Fibroblast of skin of left biceps (primary cell): ENCODE measurements at places on chromosomes 5 and 9.
A peak's percentile ranks its signal among the peaks of the same experiment; 100 is the strongest.

GRCh38 chr5:7261900-7262299 is 134.0 kb upstream of the ADCY2 start:
- DNase-seq = no peak

DNA sequence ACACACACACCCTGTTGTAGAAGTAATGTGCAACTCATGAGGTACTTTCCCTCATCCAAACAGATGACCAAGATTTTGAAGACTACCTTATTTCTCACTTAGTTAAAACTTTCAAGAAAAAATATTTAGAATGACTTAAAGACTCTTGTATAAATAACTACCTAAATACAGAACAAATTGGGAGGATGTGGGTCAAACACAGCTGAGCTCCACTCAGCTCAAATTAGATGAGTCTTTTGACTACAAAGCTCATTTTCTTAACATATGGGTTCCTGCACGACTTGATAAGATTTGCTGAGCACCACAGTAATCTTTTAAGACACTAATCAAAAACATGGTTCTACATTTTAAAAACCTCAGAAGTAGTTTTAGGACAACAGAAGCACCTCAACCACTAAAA is 8.9 kb downstream of the MTX3 start:
- DNase-seq = no peak

DNA sequence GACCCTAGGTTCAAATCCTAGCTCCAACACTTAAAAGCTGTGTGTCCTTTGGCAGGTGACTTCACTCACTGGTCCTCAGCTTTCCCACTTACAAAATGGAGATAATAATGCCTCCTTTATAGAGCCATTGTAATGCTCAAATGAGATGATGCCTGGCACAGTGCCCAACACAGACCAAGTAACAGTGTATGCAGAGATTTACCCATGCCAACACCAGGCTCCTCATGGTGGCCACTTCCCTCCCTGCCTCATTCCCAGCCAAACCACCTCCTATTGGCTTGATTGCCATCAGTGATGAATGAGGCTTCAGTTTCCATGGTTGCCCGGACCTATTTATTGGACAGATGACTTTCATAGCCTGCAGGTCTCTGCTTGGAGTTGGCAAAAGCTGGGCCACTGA is 469.4 kb downstream of the CDK5RAP2 start:
- DNase-seq = no peak

DNA sequence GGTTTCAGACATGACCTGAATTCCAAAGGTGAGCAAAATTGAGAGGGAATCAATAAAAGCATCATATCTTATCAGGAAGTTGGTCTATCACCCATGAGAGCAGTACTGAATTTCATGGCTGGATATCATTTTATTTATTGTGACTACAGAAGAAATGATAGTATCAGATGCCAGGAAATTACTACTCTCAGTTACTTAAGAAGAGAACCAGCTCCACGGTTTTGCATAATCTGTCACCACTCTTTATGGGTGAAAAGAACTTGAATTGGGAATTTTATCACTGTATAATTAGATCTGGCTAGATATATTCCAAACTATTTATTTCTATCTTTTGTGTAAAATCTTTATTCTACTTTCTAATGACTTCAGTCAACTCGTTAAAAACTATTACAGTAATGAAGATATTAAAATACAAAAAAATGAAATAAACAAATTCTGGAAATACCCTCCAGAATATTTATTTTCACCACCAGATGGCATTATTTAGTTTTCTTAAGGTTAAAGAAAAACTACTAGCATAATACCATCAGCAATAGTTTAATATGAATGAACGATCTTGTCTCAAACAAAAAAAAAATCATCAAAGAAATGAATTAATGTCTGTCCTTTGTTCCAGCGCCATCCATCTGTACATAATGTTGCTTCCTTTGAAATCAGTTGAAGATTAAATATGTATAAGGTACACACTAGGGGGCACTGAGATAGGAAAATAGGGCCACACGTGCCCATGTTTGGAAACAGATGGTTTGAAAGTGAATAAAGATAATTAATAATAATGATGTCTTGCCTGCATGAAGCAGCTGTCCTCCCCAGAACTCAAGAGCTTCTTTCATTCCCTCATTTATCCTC is 84.7 kb upstream of the SLCO6A1 start:
- no peak for DNase-seq

GRCh38 chr5:177369645-177370440 is 12.1 kb downstream of the RGS14 start:
- DNase-seq = no peak

DNA sequence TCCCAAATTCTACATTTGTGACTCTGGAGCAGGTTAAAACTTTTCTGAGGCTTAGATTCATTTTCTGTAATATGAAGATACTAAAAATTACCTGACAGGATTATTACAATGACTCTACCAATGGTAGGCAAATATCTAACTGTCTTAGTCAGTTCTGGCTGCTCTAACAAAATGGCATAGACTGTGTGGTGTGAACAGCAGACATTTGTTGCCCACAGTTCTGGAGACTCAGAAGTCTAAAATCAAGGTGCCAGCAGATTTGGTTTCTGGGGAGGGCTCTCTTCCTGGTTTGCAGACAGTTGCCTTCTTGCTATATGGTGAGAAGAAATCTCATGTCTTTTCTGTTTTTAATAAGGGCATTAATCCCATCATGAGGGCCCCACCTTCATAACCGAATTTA is 245.1 kb downstream of the MAST4 start:
- DNase-seq = no peak

- no peak for DNase-seq
Observed at GRCh38 chr9:124741149-124741548, 30.0 kb downstream of the NR6A1 start.

- DNase-seq = peak; percentile 47
Observed at GRCh38 chr9:18566121-18566520, 92.2 kb downstream of the ADAMTSL1 start.

DNA sequence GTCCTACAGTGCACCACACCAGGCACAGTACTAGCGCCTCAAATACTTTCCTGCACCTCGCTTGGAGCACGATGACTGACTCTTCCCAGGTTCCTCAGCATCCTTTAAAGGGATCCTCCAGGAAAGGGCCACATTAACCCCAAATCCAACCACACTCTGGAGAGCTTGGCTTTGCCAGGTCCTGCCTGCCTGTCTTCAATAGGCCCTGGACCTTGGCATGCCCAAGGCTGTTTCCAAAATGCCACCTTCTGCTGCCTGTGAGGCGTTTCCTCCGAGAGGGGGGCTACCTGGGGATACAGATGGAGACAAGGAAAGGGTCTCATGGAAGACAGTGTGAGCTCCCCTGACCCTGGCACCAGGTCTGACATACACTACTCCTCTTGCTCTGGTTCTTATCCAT is 169.9 kb downstream of the DAB2IP start:
- DNase-seq = no peak

DNA sequence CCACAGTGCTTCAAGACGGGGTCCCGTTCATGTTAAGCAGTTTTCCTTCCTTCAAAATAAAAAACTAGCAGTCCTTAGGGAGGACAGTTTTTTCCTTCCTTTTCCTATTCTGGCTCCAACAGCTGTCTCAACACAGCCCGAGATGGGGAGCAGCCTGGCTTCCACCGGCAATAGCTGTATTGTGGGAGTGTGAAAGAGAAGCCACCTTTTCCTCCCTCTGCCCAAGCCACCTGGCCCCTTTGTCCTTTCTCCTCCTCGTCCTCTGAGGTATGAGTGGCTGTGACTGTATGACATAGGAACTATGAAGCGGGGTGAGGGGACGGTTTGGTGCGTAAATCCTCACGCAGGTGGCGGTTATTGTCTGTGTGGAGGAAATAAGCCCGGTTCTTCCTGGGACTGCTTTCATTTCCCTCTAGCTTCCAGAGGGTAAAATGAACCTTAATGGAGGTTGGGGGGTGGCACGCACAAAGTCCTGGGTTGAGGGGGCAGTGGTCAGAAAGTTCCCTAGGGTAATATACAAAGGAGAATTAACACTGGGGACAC is 292.0 kb upstream of the DMRT1 start:
- DNase-seq = no peak

DNA sequence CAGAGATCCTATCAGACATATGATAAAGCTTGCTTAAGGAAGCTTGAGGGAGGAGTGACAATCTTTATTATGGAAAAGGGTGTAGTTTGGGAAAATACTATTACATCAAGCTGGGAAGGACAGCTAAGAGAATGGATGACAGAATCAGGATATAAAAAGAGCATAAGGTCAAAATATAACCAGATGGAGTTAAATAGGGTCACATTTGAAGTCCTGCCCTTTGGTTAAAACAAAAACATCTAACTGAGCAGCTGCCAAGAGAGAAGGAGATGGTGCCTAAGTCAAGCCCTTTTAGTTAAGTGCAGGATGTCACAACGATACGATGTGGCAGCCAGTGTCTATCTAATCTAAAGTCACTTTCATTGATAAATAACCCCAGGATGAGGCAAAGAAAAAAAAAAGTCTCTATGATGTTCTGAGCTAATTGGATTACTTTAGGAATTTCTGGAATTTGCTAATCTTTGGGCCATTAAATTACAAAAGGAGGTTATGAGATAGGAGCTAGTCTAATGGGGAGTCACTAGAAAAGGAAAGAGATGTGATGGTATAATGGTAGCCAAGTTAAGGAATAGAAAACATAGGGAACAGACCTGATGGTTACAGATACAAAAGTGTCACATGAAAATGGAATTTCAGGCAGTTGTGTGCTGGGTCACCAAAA is 365.2 kb downstream of the PDE4D start:
- no peak for DNase-seq

- DNase-seq = no peak
Observed at GRCh38 chr9:106981396-106982287, 118.7 kb downstream of the ZNF462 start.

- no peak for DNase-seq
Observed at GRCh38 chr9:30301271-30301963, 2083.0 kb upstream of the ACO1 start.

DNA sequence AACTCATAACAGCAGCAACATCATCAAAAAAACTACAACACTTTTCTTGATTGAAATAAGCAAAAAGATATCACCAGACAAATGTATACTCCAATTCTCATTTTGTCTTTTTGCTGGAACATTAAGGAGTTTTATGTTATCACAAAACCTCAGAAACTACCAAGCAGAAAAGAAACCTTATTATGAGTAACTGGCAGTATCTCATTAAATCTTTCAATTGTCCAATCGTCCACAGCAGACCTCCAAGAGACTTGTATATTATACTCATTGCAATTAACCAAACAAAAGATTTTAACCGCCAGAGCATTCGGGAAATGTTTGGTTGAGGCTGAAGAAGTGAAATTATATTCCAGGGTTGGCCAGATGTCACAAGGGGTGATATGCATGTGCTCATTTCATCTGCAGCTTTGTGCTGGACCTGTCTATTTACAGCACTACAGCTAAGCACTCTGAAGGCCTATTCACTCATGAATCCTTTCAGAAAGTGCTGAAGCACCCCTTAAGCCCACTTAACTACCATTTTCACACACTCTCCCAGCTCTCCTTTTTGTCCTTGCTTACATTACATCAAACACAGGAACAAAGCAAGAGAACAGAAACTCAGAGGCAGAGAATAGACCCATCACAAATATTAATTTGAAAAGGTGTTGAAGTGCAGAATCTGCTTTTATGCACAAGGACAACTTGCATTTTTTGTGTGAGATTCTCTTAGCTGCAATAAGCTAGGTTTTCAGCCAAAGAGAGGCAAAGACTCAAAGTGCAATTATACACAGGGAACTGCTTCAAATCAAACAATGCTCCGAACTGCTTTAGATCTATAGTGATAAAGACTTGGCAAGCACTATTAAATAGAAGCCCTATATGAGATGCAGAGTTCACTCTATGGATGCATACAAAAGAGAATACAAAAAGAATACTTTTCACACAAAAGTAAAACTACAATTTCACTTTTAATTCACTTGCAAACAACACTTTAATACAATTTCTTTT is 150.4 kb upstream of the POU5F2 start:
- no peak for DNase-seq

GRCh38 chr5:171534043-171534895 is 114.8 kb downstream of the FGF18 start:
- DNase-seq = no peak

DNA sequence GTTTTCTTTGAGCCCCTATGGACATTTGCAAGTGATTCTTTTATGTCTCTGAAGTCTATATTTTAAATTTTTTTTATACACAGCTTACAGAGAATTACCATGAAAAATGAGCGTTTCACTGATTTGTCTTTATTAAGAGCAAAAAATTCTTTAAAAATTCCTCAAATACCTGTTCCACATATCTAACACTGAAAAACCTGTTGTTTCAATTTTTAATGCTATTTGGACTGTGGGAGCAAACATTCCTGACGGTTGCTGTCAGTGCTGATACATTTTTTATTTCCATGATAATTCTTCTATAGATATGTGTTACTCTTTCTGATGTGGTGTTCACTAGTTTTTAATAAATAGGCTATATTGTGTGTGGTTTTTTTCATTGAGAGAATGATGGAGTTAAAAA is 199.8 kb downstream of the GDNF start:
- no peak for DNase-seq
